ENCODE measurements at places on chromosomes 7 and 10.

DNA sequence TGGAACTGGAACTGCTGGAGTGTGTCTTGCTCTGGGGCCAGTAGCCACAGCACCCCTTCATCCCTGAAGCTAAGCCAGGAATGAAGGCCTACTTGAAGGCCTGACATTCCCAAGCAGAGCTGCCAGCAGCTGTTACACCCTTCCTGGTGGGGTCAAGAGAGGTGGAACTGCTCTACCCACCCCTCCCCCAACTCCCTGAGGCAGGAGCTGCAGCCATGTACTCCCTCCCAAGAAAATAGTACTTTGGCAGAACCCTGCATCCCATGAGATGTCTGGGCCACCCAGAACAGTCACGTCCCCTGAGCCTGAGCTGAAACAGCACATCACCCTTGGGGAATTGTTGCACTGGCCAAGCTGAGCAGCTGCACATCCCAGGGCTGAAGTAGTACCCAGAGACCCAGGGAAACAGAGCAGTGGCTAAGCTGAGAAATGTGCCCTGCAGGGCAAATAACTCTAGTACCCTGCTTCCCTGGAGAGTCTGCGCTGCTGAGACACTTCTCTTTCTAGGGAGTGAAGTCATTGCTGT lies 63.4 kb upstream of the PLA2G12B start:
- no peak for DNase-seq

GRCh38 chr7:94351703-94352102 lies 43.0 kb upstream of the COL1A2 start:
- no peak for DNase-seq

DNA sequence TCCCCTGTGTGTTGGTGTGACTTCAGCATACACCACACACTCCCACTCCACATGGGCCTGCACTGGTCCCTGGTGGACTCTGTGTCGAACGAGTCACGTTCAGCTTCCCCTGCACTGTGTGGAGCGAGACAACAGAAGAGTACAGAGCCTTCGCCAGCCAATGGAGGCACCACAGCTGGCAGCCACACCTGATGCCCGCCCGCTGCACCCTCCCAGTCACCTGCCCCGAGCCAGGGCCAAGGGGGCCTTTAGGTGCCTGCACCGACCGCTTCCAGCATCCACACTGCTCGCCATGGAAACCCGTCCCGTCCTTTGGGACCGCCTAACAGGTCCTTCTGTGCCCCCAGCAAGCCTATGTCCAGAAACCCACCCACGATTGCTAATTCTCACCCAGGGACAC lies 9.2 kb downstream of the FOXL3 start:
- no peak for DNase-seq

DNA sequence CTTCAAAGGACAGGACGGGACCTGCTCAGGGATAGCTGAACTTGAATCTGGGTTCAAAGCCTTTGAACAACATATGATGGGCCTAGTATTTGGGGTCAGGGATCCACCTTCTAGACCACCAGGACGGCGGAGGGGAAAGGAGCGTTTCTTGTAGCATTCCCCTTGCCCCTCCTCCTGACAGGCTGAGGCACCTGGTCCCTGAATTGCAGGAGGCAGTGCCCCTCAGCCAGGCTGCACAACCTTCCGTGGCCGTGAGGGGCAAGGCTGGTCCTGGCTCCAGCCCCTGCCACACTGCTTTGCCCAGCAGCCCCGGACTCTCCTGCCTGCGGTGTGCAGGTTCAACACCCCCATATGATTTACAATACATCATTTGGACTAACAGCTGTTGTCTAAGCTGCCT lies 58.1 kb downstream of the INSIG1 start:
- DNase-seq, result no peak

DNA sequence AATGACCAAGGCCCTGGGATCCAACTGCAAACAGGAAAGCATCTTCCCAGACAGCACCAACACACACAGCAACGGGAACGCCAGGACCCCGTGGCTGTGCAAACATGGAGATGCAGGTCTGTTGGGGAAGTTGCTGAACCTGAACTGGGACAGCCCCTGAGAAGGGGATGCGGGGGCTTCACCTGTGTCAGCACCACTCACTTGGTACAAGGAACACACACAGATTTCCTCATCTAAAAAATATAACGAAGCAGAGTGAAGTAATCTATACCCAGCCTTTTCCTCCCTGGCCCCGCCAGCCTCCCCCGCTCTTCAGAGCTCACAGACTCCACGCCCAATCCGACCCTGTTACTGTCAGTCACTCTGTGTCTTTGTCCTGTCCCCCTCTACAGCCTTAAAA lies 93.0 kb downstream of the PTPRN2 start:
- DNase-seq, result no peak

- DNase-seq, result no peak
Measured at GRCh38 chr7:49778731-49779270, 5.4 kb downstream of the VWC2 start.

- DNase-seq, result no peak
Measured at GRCh38 chr10:121448766-121449421, 149.3 kb downstream of the FGFR2 start.

DNA sequence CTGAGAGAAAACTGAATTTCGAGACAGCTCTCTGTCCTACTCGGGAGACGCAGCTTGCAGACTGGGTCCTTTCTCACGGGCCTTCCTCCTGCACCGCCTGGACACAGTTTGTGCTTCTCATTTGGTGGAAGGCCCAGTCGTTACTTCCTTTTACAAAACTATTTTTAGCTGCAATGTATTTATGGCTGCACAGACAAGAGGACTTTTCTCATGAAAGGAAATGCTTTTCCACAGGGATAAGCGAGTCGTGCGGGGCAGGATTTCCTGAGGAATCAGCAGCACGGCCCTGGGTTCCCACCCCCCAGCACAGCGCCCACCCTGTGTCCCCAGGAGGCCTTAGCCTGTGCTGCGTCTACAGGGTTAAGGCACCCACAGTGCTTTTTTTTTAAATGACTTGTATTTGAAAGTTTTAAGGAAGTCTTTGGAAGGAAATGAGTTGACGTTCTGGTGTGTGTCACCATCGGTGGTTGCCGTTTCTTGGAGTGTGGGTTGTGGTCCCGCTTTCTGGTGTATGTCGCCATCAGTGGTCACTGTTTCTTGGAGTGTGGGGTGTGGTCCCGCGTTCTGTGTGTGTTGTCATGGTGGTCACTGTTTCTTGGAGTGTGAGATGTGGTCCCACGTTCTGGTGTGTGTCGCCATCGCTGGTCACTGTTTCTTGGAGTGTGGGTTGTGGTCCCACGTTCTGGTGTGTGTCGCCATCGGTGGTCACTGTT lies 50.9 kb downstream of the INPP5A start:
- DNase-seq, result no peak

Data from IMR-90 (cell line).